ENCODE measurements at places on chromosomes 3 and 15.

GRCh38 chr3:75687323-75687722, 23.2 kb downstream of the FRG2C start:
- no peak for DNase-seq

GRCh38 chr15:70530503-70530902, 232.9 kb downstream of the UACA start:
- DNase-seq: no peak

DNA sequence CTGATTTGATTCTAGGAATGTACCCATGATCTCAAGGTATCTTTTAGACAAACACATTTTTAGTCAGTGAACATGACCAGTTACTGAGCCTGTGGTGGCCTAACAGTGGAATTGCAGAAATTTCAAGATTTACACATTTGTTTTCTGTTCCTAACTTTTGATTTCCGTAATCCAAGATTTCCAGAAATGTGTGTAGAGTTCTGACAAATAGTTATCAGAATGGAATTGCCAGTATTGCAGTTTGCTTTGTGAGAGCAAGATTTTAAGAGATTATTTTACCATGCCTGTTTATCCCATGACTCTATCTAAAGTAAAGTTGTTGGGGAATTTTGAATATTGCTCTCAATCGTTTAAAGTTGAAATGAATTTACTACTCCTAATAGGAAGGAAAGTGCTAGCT, 11.7 kb upstream of the UTS2B start:
- DNase-seq: no peak

GRCh38 chr15:92155934-92156333, 237.7 kb upstream of the ST8SIA2 start:
- no peak for DNase-seq

DNA sequence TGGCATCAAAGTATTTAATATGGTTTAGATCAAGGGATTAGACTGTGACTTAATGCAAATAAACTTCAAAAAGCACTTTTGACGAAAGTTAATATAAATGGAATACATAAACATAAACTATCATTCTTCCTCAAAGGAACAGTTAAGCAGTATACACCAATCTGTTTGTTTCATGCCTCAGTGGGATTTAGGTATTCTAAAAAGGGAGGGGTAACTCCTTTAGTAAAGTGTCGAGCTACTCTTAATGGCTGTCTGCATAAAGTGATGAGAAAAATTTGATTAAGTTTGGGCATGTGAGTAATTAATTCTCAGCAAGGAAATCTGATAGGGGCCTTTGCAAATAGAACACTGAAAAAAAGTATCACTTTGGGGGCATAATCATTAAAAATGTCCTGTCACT, 176.9 kb downstream of the FRMD5 start:
- no peak for DNase-seq

GRCh38 chr3:4719046-4719501, 225.9 kb downstream of the ITPR1 start:
- DNase-seq: no peak

GRCh38 chr3:39148435-39149058, 4.8 kb downstream of the CSRNP1 start:
- DNase-seq: no peak

- no peak for DNase-seq
Measured at GRCh38 chr3:133404920-133405319, 5.1 kb downstream of the BFSP2 start.

- DNase-seq: no peak
Measured at GRCh38 chr3:5298453-5298852, 110.9 kb downstream of the EDEM1 start.

DNA sequence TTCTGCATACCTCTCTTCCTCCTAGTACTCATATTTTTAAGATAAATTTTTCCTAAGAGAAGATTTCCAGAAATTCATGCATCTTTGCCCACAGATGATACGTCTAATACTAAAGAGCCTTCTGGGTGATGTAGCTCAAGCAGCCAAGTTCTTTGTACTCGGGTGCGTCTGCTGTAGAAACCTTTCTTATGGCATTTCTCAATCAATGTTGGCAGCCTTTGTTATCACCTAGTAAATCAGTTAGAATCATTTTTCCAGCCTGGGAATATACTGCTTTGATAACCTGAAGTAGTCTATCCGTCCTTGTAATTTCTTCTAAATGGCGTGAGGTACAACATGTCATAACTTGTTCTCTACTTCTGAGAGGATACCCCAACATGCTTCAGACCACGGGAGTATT, 104.5 kb downstream of the GOLIM4 start:
- DNase-seq: no peak

DNA sequence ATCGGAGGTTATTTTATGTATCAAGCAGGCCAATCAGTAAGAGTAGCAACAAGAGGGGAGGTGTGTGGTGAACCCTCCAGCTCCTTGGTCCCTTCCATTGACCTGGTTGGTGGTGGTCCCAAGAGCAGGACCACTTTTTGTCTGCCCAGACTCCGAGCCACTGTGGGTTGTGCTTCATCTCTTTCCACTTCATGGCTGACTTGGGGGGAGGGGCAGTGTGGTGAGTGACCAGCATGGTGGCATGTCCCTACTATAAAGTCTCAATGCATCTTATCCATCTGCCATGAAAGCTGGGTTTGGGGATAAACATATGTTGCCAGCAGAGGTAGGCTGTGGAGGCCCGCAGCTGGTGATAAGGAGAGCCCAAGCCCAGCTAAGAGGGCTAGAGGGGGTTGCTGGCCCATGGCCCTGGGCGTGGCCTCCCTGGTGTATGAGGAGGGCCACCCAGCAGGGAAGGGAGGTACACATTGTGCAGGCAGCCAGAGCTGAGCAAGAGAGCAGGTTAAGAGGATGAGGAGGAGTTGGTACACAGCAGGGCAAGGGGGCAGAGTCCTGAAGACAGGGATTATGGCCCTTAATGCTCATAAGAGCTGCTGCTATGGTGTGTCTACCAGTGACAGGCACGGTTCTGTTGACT, 7.0 kb downstream of the AEN start:
- DNase-seq: no peak

GRCh38 chr3:73461547-73461946, 163.2 kb downstream of the PDZRN3 start:
- DNase-seq: no peak

- DNase-seq: no peak
Measured at GRCh38 chr15:23384371-23384770, 29.8 kb downstream of the GOLGA8S start.

Data from stimulated activated CD8-positive, alpha-beta memory T cell treated with anti-CD3 and anti-CD28 coated beads, Interleukin-4, amount 100 ng/mL, for 4 hours (primary cell).